Bronchial epithelial cell (primary cell): ENCODE measurements at places on chromosomes 4 and X.

DNA sequence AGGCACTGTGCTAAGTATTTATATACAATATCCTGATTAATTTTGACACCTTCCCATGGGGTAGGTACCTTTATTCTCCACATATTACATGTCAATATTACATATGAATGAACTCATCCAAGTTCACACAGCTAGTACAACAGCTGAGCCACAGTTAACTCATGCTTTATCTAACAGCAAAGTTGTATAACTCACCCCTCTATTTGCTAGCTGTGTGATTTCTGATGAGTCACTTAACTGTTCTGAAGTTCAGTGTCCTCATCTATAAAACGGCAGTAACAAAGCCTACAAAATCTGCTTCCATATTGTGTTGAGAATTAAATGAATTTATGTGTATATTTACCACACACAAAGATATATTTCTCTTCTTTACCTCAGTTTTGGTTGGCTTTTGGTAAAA is 48.2 kb upstream of the KDR start:
- peak; percentile 94 for DNase-seq

GRCh38 chr4:43136752-43137151 is 244.2 kb downstream of the GRXCR1 start:
- no peak for DNase-seq

- peak; percentile 81 for DNase-seq
Measured at GRCh38 chr4:77818073-77818601, 1.0 kb downstream of the CNOT6L start.

DNA sequence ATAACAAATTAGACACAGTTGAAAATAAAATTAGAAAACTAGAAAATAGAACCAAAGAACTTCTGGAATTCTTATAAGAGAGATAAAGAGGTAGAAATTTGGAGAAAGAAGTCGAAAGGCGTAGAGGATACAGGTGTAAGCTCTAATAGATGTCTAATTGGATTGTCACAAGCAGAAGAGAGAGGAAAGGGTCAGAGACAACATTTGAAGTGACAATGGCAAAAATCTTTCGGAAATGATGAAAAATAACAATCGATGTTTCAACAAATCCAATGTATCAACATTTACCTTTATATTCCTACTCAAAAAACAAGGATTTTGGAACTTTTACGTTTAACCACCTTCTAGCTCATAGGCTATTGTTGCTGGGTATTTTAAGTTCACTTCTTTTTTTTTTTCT is 3.8 kb downstream of the CXCL8 start:
- no peak for DNase-seq

DNA sequence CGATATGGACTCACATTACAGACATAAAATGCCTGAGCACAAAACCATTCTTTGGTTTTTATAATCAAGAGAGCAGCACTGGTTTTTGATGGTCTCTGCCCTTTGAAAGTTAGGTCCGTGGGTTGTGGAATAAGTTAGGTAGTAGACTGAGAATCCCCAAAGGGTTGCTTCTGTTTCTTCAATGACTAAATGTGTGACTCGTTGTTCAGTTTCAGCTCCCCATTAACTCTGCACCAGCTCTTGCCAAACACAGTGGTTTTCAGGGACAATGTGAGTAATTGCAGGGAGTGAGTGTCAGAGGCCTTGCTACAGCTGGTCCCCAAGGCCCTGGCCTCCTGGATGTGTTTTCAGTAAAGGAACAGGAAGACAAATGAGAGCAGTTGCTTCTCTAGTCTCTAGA is 24.8 kb downstream of the SMIM20 start:
- DNase-seq = peak; percentile 71

- no peak for DNase-seq
Measured at GRCh38 chr4:69051576-69051943, 44.7 kb upstream of the UGT2B7 start.
